Central memory CD8-positive, alpha-beta T cell (primary cell): ENCODE measurements at places on chromosomes 3 and 15.
A peak's percentile ranks its signal among the peaks of the same experiment; 100 is the strongest.

GRCh38 chr15:63274427-63274826 lies 3.0 kb upstream of the APH1B start:
- DNase-seq: no peak

DNA sequence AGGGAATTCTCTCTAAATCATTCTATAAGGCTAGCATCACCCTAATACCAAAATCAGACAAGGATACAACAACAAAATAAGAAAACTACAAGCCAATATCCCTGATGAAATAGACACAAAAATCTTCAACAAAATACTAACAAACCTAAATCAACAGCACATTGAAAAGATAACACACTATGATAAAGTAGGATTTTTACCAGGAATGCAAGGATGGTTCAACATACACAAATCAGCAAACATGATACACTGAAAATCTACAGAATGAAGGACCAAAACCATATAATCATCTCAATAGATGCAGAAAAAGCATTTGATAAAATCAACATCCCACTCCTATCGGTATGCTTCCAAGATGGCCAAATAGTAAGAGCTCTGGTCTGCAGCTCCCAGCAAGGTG lies 39.5 kb downstream of the ALDH1A2 start:
- no peak for DNase-seq

DNA sequence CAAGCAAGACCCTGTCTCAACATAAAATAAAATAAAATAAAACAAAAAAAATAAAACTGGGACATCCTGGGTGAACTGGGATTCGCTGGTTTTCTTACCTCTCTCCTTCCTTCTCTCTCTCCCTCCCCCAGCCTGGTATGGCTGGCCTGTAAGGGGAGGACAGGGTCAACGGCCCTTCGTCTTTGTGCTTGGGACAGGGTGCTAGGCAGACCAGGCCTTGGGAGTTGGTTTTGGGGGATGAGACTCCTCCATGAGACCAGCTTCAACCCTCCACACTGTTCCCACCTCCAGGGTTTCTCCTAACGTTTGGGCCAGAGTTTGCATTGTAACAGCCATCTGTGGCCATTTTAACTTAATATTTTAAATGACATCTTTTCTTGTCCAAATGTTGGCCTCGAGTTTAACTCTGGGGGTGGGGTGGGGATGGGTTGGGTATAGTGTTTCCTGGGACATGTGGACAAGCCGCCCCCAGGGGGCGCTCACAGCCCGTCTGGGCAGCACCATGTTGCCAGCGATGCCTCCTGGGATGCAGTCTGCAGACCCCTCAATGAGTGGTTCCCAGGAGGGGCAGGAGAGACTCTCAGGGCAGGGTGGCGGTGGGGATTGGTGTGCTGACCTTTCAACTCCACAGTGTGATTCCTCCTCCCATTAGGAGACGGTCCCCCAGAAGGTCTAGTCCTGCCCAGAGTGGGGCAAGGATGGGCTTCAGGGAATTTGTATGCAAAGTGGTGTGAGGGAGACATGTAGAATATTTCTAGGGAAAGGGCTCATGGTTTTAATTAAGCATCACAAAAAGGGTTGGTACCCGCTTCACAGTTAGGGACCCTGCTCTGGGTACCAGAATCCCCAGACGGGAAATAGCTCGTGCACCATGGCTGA lies 37.7 kb upstream of the LCTL start:
- DNase-seq: peak; percentile 33

- no peak for DNase-seq
Measured at GRCh38 chr15:56786966-56787365, 53.7 kb upstream of the ZNF280D start.

DNA sequence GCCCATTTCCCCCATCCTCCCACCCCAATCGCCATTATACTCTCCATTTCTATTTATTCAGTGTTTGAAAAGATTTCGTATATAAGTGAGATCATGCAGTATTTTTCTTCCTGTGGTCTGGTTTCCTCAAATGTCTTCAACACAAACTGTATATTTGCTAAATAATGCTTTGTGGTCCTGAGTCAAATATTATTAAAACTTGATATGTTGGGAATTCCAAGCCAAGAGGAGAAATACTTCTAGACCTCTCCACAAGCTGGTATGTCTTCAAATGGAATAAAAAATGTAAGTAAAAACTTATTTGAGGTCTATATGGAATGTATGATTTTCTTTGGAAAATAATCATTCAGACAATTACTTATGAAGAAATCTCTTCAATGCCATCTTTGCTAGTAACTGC lies 122.5 kb upstream of the TSC22D2 start:
- DNase-seq: no peak

DNA sequence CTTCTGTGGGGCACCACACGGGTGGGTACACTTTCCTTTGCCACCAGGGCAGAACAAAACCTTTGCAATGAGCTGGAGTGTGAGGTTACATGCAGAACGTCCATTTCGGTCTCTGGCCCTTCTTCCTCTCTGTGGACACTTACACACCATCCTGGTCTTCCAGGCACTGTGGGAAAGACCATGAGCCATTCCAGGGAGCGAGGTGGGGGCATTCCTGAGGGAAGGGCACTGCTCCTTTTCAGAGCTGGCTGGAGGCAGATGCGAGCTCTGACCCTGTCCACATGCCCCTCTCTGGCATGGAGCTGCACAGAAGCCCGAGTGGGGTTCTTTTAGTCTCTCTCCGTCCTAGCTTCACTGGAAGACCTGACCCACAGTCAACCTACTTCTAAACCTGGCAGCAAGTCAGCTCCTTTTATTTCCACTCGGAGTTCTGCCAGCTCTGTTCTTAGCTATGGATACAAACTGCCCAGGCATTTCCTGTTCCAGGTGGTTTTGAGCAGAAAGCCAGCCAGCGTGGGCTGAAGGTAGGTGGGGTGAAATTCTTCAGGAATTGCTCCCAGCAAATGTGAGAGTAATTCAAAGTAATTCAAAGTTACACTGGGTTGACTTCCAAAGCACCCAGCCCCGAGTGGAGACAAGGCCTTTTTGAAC lies 281.4 kb downstream of the ADAMTS17 start:
- no peak for DNase-seq

DNA sequence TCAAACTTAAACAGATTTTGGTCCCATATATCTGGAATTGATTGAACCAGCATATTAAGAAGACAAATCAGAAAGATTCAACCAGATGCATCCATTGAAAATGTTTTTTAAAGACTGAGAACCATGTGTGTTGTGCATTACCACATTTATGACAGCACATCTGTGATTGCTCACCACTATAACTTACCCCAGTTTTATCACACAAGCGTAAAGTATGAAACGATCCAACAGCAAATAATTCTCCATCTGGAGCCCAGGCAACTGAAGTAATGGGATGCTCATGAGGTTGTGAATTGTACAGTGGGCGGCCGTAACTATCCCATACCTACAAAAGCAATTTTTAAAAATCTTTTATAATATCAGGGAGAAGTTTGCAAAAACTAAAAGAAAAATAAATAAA lies 43.2 kb downstream of the IFT80 start:
- DNase-seq: no peak

DNA sequence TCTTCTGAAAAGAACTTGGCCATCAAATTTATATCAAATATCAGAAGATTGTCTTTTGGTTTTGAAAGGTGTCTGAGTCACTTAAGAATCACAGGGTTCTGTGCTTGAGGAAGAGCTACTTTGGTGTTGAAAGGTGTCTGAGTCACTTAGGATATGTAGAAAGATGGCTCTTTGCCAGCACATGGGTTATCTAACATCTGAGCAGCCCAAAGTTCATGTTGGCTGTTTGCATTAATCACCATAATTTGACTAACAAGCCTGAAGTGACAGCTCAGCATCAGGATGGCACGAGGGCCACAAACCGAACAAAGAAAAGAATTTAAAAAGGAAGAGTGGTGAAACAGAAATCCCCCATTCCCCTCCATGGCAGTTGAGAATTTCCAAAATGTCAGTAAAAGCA lies 190.5 kb upstream of the CMC1 start:
- peak; percentile 25 for DNase-seq

GRCh38 chr3:72347819-72348319 lies 500.4 kb downstream of the SHQ1 start:
- DNase-seq: no peak

DNA sequence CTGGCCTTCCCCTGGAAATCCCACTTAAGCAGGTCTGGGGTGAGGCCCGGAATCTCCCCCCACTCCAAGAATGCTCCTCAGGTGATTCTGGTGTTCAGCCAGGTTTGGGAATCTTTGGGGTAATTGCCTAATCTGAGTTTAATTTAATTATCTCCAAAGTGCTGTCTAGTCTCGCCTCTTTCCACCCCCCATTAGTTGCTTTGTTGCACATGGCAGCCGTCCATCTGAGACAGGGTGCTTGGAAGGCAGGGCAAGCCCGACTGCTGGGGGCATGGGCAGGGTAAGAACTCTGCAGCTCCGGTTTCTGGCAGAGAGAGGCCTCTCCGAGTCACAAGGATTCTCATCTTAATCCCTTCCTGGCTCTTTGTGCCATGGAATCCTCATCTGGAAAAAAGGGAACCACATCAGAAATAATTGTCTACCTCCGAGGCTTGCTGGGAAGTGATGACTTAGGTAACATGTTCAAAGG lies 15.0 kb downstream of the IL17RD start:
- DNase-seq: no peak

- no peak for DNase-seq
Measured at GRCh38 chr15:31799715-31800321, 230.5 kb upstream of the CHRNA7 start.

GRCh38 chr15:72154316-72154715 lies 36.1 kb downstream of the SENP8 start:
- no peak for DNase-seq

- DNase-seq: no peak
Measured at GRCh38 chr15:77111789-77112188, 40.9 kb upstream of the TSPAN3 start.

GRCh38 chr15:63103416-63103815 lies 18.2 kb upstream of the LACTB start:
- DNase-seq: no peak

DNA sequence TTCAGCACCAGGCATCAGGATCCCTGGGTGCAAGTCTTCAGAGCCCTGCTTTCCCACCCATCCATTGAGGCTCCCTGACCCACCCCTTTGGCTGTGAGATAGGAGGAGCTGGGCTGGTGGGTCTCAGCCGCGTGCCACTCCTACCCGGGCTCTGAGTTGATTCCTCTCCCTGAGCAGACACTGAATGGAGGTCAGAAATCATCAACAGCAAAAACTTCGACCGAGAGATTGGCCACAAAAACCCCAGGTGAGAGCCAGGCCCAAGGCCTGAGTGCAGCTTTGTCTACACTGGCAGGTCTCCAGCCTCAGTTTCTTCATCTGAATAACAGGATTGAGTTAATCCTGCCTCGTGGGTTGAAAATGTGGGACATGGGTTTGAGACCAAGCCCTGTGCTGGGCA lies 7.8 kb downstream of the TMEM43 start:
- DNase-seq: no peak

GRCh38 chr15:32716915-32717425 lies 834 bp upstream of the GREM1 start:
- no peak for DNase-seq

DNA sequence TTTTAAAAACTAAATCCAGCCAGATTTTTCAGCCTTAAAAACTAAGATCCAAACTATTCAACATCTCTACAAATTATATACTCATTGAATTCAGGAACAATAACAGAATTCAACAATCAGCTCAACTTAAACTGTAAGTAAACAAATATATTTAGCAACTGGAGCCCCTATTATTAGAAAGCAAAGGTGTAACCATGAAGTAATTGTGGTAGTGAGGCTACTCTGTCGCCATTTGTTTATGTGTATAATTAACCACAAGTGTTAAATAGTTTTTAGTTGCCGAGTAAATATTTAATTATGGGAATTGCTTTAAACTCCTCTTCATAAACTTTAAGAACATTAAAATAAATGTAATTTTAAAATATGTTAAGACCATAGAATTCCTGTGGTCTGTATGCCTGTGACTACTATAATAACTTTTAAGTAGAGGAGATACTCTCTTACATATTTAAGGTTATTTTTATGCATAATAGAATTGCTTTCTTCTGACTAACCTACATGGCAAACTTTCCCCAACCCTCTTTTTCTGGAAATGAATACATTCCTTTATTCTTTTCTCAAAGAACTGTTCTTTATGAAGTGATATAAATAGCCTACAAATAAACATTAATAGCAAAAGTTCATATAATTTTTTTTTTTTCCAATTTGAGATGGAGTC lies 51.2 kb downstream of the MFN1 start:
- no peak for DNase-seq

GRCh38 chr15:79130535-79131130 lies 40.1 kb upstream of the RASGRF1 start:
- no peak for DNase-seq

DNA sequence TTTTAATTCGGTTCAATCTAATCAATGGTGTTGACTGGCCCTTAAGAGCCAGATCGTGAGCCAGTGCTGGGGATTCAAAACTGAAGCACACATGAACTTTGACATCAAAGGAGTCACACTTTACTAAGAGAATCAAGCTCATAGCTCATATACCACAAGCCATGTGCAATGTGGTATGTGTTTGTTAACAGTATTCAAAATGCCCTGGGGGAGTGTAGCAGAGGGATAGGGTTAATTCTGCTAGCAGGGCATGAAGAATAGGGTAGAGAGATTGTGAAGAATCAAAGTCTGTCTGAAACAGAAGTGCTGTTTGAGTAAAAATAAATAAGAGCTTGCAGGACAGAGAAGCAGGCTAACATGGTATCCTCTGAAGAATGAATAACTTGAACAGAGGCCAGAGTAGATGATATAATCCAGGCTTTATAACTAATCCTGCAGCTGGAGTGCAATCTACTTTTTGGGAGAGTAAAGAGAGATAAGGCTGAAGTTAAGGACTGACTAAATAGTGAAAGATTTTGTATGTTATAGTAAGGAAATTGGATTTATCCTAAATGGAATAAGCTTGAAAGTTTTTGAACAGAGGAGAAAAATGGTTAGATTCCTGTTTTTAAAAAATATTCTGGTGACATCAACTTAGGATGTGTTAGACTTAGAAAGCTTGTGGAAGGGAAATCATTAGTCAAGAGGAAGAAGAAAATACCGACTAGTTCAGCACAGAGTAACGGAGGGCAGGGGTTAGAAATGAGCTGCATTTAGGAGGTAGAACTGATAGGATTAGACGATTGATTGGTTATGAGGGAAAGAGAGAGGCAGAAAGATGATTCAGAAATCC lies 292.0 kb downstream of the NFKBIZ start:
- DNase-seq: no peak

GRCh38 chr3:123953735-123954134 lies 7.3 kb downstream of the CCDC14 start:
- no peak for DNase-seq

DNA sequence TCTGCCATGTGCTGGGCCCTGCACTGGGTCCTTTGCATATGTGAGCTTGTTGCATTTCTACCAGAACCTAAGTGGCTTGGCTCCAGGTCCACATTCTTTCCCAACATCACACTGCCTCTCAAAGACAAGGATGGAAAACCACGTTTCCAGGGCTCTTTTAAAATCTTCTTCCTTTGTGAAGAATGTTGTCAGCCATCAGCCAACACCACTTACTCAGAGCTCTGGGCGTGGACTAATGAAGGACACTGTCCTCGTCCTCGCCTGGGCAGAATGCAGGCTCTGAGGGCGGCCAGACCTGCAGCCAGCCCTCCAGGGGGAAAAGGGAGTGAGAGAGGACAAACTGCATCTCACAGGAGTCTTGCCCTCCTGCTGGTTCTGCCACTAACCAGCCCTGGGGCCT lies 49.7 kb downstream of the MAGEF1 start:
- DNase-seq: no peak
